Breast epithelium (tissue), 4 donors: ENCODE measurements at places on chromosomes 2 and 18. TPM values are rescaled to one million over a fixed set of nuclear protein-coding genes. Genes with fewer than 3 reads are reported as not detected.

Gene GAL3ST2
- total RNA-seq = not detected

Gene SAG
- not detected for total RNA-seq

Gene CFC1
- total RNA-seq = not detected

Gene POTEJ
- total RNA-seq = not detected

Gene FAM161A
- 3.5 TPM for total RNA-seq

GRCh38 chr2:121335294-121336290 is 50.6 kb upstream of the TFCP2L1 start:
- DNase-seq = no peak
- no peaks in the 10 kb centered on the region for H3K4me1 ChIP-seq
- H3K4me3 ChIP-seq = no peak overlapping the region
- no peak overlapping the region for H3K27ac ChIP-seq
- H3K27me3 ChIP-seq = no peaks in the 10 kb centered on the region
- no peaks in the 10 kb centered on the region for H3K36me3 ChIP-seq

DNA sequence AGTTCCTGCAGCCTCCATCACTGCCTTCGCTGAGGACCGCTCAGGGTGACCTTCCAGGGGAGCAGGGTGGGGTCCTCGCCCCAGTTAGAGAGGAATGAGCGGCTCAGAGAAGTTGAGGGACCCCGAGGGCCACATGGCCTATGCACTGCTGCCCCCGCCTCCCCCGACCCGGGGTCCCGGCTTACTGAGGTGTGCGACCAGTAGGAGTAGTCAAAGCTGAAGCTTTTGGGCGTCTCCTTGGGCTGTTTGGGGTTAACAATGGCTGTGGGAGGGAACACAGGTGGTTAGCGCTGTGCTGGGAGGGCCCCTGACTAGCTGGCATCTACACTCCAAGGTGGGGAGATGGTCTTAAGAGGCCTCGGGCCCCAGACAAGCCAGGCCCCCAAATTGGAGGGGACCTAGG is 31.0 kb downstream of the KIF1A start:
- H3K4me1 ChIP-seq = no peaks in the 10 kb centered on the region
- no peak overlapping the region for H3K4me3 ChIP-seq
- H3K27me3 ChIP-seq = peaks cover 5% of the 10 kb centered on the region
- H3K36me3 ChIP-seq = no peaks in the 10 kb centered on the region
- DNase-seq = no peak

GRCh38 chr2:67667054-67667908 is 270.1 kb downstream of the ETAA1 start:
- no peak for DNase-seq
- H3K27ac ChIP-seq = no peak overlapping the region
- no peaks in the 10 kb centered on the region for H3K27me3 ChIP-seq
- H3K4me3 ChIP-seq = no peak overlapping the region
- H3K36me3 ChIP-seq = no peaks in the 10 kb centered on the region

- no peak overlapping the region for H3K4me3 ChIP-seq
- peak overlapping the region; percentile 79 for H3K27ac ChIP-seq
- no peaks in the 10 kb centered on the region for H3K36me3 ChIP-seq
- H3K27me3 ChIP-seq = no peaks in the 10 kb centered on the region
Observed at GRCh38 chr2:113216321-113216720, 42.5 kb downstream of the PSD4 start.

DNA sequence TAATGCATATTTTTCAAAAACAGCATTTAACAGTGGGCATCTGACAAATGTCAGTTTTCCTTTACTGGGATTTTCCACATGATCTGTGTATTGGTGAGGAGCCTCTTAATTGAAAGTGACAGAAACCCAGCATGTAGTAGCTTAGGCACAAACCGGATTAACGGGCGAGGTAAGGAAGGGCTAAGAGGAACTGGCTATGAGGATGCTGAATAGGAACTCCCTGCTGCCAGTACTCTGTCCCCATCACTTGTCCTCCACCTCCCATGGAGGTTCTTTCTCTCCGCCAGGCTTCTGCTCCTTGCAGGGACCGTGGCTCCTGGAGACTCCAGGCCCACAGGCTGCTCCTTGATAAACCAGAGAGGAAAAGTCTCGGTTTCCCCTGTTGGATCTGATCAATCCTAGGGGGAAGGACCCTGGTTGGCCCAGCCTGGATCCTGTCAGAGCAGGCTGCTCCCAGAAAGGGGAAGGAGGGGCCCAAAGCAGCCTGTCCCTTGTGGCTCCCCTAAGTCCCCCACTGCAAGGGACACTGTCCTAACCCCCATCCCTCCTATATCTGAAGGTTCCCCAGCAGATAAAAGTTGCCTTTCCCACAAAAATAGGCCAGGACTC is 10.3 kb downstream of the TEX44 start:
- no peaks in the 10 kb centered on the region for H3K27me3 ChIP-seq
- DNase-seq = no peak
- H3K36me3 ChIP-seq = no peaks in the 10 kb centered on the region
- H3K4me1 ChIP-seq = peaks cover 6% of the 10 kb centered on the region
- H3K4me3 ChIP-seq = no peak overlapping the region

DNA sequence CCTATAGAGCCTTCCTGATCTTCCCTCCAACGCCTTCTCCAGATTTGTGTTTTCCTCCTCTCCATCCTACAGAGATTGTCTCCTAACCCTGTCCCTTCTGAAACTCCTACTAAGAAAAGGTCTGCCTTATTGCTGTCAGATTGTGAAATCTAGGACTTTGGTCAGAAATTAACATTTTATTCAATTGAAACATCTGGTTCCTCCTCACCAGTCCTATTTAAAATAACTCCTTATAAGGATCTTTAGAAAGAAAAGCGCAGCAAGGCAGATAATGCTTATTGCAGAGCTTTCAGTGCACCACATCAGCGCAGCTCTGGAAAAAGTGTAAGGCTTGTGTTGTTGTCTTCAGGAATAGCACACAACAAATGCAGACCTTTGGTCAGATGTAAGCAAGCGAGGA is 477.8 kb upstream of the CHST9 start:
- no peaks in the 10 kb centered on the region for H3K27me3 ChIP-seq
- no peaks in the 10 kb centered on the region for H3K4me1 ChIP-seq
- no peak for DNase-seq
- no peak overlapping the region for H3K4me3 ChIP-seq

DNA sequence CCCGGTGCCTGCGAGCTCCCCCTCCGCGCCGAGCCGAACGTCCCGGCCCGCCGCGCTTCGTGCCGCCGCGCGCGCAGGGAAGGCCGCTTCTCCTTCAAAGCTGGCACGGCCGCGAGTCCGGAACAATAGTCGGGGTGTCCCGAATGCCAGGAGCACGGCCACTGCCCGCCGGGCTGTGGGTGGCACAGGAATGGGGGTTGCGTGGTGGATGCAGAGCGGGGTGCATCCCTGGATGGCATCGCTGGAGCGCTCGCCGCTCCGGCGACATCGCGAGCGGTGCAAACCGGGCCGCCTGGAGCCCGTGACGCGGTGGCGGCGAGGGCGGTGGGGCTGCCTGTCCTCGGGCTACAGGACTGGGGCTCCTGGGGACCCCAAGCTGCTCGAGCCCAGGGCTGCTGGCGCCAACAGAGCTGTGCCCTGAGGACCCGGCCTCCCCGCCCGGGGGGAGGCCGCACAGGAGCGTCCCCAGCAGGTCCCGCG is 1.1 kb upstream of the SATB2 start:
- H3K4me1 ChIP-seq = peaks cover 10% of the 10 kb centered on the region
- DNase-seq = no peak
- H3K4me3 ChIP-seq = peak overlapping the region; percentile 73
- H3K36me3 ChIP-seq = no peaks in the 10 kb centered on the region
- H3K27ac ChIP-seq = peak overlapping the region; percentile 15

DNA sequence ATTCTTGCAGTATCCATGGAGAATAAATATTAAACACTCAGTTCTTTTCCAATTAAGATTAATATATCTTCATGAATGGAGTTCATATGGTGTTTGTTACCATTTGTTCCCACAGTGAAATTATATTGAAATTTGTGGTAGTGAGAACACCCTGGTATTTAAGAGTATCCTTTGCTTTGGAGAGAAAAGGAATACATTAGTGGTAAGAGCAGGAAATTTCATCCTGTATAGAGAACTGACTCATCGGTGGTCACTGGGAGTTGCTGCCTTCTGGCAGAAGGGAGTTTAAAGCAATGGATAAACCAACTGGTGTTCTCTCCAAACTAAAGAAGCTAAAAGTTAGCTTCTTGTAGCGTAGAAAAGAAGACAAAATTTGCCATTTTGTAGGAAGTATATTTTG is 107.3 kb downstream of the MYO1B start:
- no peaks in the 10 kb centered on the region for H3K36me3 ChIP-seq
- H3K4me1 ChIP-seq = no peaks in the 10 kb centered on the region
- DNase-seq = no peak
- H3K27me3 ChIP-seq = no peaks in the 10 kb centered on the region
- H3K4me3 ChIP-seq = no peak overlapping the region

DNA sequence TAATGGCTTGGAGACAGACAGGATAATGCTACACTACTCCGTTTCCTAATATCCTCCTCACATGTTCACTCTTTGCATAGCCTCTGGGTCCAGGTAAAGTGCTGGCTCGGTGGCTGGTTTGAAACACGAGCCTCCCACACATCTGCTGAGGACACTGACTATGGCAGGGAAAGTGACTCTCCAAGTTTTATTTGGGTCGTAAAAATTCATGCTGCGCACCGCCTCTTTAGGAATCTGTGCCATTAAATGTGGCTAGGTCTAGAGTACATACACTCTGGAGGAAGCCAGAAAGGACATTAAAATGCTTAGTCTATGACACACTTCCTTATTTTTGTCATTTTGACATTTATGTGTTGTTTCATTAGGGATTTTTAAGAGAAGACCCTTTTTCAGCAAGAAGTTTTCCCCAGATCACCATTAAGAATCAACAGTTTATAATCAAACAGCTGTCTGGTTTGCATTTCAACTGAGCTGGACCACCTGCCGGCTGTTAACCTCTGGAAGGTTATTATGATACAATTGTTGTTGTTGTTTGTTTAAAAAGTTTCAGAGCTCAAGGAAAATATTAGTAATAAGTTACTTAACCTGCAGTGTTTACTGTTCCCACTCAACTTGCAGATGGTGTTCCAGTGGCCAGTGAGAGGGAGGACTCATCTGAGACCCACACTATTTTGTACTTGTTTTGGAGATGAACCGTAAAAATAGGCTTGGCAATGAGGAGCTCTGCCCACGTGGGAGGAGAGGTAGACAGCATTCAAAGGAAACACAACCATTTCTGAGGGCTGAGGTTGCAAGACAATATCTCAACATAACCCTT is 443.3 kb upstream of the MEIS1 start:
- no peak for DNase-seq
- H3K27me3 ChIP-seq = no peaks in the 10 kb centered on the region
- no peaks in the 10 kb centered on the region for H3K36me3 ChIP-seq
- H3K4me3 ChIP-seq = no peak overlapping the region
